Fibroblast of upper back skin (primary cell): ENCODE measurements at places on chromosomes 12 and 14.
A peak's percentile ranks its signal among the peaks of the same experiment; 100 is the strongest.

GRCh38 chr14:83147006-83147405 lies 1613.4 kb upstream of the SEL1L start:
- DNase-seq = peak; percentile 41

- no peak for DNase-seq
These were observed 1.7 kb upstream of the TNS2 start for GRCh38 chr12:53048033-53048779.

- no peak for DNase-seq
These were observed 137.3 kb downstream of the CACNA1C start for GRCh38 chr12:2190085-2190484.

DNA sequence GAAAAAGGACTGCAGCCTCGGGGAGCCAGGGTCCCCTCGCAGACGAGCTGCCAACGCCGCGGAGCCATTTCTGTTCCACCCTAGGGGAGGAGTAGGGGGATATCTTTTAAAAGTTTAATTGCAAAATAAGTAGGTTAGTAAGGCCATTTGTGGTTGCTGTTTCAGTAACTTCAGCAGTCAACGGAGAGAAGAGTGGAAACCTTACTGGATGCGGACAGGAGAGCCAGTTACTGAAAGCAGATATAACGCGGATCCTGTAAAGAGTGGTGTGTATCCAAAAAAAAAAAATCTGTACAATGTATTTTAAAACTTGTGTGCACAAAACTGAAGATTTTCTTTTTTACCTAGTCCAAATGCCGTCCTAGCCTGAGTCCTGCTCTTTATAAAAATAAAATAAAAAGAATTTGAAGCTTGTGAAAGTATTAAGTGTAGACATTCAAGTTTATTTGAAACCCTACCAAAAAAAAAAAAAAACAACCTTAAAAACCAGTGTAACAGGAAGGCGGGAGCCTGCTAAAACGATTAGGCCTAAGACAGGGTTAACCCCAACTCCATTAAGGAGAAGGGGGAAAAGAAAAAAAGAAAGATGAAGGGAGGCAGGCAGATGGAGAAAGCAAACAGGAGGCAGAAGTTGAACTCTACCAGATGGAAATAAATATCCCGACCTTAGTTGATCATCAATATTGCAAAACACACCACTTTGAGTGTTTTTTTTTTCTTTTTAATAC lies 1.0 kb upstream of the BTG1 start:
- DNase-seq = no peak

DNA sequence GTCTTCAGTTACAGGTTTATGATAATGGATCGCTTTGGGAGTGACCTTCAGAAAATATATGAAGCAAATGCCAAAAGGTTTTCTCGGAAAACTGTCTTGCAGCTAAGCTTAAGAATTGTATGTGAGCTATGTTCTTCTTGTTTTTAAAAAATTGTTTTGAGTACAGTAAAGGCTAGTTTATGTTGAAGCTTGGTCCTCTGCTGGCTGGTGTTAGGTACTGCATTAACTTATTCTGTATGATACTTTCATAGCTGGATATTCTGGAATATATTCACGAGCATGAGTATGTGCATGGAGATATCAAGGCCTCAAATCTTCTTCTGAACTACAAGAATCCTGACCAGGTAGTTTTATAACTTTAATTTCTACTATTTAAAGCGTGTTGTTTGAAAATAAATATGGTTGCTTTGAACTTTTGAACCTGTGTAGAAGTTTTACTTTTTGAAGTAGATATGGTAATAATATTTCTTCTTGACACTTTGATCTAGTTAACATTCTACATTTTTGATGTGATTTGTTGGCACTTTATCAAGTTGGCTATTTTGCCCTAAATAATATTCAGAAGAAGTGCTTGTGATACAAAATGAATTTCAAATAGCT lies 55.7 kb downstream of the VRK1 start:
- peak; percentile 52 for DNase-seq

GRCh38 chr12:4984971-4985370 lies 58.7 kb upstream of the KCNA5 start:
- DNase-seq = no peak

- DNase-seq = no peak
These were observed 1236.5 kb downstream of the SLC16A7 start for GRCh38 chr12:60832290-60832689.

GRCh38 chr12:104866291-104866690 lies 91.8 kb downstream of the SLC41A2 start:
- peak; percentile 83 for DNase-seq

DNA sequence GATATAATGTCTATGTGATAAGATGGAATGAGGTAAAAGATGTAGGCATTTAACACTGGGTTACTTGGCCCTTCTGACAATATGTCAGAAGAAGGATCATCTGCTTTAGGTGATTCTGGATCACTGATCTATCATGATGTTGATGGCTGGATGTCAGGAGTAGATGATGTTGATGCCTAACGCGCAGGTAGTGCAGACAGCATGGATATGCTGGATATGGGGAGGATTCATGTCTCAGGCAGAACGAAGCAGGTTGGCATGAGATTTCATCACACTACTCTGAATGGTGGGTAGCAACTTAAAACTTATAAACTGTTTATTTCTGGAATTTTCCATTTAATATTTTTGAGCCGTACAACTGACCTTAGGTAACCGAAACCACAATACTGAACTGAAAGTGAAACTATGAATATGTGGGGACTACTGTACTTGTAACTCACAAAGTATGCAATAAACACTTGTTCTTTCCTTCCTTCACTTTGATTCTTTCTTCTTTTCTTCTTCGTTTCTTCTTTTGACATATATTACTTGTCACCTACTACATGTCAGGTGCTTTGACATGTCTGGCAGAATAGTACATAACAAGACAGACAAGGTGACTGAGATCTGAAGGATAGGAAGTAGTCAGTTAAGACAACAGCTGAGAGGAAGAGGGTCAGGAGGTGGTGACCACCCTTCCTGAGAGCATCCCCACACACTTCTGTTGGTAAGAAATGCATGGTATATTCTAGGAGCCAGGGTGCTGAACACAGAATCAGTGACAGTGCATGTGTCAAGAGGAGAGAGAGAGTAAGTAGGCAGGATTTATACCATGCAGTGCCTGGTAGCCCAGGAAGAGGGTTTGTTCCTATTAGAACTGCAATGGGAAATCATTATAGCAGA lies 238.8 kb downstream of the PPFIA2 start:
- no peak for DNase-seq

GRCh38 chr14:103729496-103730448 lies 14.2 kb downstream of the ZFYVE21 start:
- DNase-seq = no peak

DNA sequence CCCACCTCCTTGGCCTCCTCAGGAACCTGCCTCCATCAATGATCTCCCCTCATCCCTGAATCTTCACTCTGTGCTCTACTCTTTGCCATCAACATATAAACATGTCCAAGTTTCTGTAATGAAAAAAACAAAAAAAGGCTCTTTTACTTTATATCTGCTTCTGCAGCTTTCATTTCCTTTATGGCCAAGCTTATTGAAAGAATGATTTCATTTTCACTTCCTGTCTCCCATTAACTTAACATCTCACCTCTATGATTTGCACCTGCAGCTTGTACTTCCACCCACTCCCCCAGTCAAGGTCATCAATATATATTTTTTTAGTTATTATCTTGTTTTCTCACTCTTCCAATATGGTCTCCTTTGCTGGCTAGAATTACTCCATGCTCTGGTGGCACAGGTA lies 15.6 kb upstream of the RNU6-7 start:
- DNase-seq = no peak

- peak; percentile 18 for DNase-seq
These were observed 26.9 kb downstream of the SAMD4A start for GRCh38 chr14:54593860-54594259.

- DNase-seq = peak; percentile 85
These were observed 4.3 kb upstream of the MMP19 start for GRCh38 chr12:55847033-55847432.

DNA sequence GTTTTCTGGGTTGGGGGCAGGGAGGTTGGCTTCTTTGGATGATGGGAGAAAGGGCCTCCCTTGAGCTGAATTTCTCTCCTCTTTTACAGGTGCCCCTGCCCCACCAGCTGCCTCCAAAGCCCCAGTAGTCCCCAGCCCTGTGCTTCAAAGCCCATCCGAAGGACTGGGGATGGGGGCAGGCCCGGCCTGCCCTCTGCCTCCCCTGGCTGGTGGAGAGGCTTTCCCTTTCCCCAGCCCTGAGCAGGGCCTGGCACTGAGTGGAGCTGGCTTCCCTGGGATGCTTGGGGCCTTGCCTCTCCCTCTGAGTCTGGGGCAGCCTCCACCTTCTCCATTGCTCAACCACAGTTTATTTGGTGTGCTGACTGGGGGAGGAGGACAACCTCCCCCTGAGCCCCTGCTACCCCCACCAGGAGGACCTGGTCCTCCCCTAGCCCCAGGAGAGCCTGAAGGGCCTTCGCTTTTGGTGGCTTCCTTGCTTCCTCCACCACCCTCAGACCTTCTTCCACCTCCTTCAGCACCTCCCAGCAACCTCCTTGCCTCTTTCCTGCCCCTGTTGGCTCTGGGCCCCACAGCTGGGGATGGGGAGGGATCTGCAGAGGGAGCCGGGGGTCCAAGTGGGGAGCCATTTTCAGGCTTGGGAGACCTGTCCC lies 4.0 kb downstream of the MBD6 start:
- no peak for DNase-seq

DNA sequence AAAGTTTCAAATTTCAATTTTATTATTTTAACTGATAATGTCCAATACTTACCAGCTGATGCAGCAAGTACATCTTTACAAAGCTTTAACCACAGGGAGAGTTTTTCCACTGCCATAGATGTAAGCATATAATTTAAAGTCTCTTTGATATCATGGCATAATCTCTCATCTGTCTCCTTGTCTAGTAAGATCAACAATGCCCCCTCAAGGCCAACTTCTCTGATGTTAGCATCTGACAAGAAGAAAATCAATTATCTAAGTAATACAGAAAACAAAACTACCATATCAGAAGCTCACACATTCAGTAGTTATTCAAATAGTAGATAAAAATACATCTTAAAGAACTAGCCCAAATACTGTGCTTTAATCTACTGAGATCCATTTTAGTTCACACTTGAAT lies 94.2 kb downstream of the HEATR5A start:
- DNase-seq = peak; percentile 27

DNA sequence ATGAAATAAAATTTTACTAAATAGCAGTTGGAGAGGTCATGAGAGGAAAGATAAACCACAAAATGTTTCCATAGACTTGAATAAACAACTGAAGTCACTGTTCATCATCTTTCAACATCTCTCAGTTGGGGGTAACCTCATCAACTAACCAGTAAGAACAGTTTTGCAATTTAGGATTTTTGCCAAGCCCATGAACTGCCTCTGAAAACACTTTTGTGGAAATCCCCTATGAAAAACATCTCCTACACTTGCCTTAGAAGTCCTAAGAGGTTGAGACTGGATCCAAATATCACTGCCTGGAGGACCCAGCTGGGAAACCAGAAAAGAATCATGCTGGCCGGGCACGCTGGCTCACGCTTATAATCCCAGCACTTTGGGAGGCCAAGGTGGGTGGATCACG lies 273.1 kb downstream of the C12orf50 start:
- DNase-seq = peak; percentile 96

DNA sequence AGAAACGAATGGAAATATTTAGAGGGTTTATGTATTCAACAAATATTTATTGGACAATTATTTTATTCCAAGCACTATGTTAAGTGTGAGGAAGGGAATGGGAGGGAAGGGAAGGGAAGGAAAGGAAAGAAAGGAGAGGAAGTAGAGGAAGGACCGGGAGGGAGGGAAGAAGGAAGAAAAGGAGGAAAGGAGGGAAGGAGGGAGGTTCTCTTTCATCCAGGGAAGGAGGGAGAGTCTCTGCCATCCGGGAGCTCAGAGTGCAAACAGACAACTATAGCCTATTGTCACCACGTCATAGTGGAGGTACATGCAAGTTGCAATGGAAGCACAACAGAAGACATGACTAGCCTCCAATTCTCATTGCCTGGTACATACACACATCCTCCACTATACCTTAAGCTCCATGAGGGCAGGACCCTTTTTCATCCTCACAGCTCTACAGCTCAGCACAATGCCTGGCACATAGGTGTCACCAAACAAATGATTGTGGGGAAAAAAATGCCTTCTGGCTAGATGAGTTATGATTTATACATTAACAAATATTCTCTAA lies 48.1 kb downstream of the DAD1 start:
- DNase-seq = no peak

DNA sequence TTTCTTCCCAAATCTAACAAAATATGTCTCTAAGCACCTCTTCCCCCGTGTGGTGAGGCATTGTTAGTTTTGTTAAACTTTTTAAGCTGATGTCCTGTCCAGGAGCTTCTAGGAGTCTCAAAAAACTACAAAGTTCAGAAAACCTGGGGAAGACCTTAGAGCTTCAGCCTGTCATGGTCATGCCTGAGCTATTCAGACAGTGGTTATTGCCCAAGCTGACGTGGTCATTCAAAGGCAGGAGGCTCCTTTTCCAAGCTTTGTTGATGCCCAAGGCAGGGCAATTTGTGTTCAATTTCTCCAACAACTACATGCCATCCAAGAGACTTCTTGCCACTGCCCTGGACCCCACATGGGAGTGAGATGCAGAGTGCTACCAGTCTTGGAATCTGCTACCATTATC lies 5.8 kb upstream of the LYZ start:
- no peak for DNase-seq

- DNase-seq = peak; percentile 51
These were observed 84.6 kb upstream of the CPSF6 start for GRCh38 chr12:69154585-69155363.

- DNase-seq = no peak
These were observed 14.2 kb upstream of the DLK1 start for GRCh38 chr14:100712490-100712889.

DNA sequence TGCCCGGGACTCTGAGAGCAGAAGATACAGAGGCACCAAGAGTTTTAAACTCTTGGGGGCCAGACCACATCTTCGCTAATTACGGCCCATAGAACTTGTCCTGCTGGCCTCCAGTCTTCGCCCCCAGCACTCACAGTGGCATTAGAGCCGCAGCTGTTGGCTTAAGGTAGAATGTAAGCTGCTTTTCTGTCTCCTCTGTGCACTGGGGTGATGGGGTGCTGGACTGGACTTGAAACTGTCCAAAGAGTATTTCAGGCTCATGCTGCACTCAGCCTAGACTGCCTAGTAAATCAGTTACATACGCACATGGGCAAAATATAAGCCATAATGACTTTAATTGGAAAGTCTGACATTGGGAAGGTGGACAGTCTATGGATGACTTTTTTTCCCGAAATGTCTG lies 29.0 kb downstream of the YY1 start:
- DNase-seq = no peak
